ENCODE measurements at places on chromosomes 3 and 15. TPM values are rescaled to one million over a fixed set of nuclear protein-coding genes. Genes with fewer than 3 reads are reported as not detected.

TRIM42 gene
- not detected for polyA plus RNA-seq

CACNA2D3 gene
- not detected for polyA plus RNA-seq

HHATL gene
- not detected for polyA plus RNA-seq

RASGRF1 gene
- polyA plus RNA-seq: 0.11 TPM

CYP1A1 gene
- 13.1 TPM for polyA plus RNA-seq

DNA sequence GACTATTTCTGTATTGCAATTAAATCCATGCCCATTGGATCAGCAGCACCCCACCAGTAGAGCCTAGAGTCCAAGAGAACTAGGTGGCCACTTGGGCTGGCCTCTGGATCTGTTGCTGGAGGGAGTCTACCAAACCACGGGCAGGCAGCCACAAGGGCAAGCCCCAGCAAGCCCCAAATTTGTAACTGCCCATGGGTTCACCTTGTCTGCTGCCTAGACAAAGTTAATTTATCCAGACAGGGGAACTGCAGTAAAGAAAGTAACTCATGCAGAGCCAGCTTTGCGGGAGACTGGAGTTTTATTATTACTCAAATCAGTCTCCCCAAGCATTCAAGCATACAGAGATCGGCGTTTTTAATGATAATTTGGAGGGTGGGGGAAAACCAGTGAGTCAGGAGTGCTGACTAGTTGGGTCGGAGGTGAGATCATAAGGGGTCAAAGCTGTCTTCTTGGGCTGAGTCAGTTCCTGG, 74.0 kb upstream of the TERB2 start:
- DNase-seq: no peak

DNA sequence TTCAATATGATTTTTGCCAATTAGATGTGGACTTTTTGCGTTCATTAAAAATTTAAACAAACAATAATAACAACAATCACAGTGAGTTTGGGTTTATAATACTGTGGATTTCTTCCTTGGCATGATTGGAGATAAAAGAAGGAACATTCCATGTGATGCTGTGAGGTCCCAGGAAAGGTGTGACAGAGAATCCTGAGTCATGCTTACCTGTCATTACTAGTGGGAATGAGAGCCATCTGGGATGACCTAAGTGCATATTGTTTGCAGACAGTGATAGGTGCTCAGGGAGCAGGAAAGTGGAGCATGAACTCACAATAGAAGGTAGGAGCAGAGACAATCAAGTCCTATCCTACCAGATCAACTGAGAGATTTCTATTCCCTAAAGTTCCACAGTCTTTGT, 766.5 kb upstream of the CFAP20DC start:
- DNase-seq: no peak

DNA sequence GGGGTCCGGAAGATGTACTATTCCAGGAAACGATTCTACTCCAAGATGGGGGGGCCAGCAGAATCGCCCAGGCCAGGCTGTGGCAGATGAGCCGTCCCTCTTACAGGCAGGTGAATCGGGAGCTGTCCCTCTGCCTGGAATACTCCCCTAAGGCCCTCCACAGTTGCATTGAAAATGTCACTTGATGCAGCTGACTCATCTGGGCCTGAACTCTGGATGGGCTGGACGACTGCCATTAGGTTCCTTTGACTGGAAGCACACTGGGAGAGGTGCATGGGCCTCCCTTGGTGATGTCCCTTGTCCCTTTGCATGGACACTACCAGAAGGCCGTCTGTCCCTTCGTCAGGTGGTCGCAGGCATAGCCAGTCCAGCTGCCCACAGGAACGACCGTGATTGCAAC, 69.6 kb upstream of the HRH1 start:
- no peak for DNase-seq

DNA sequence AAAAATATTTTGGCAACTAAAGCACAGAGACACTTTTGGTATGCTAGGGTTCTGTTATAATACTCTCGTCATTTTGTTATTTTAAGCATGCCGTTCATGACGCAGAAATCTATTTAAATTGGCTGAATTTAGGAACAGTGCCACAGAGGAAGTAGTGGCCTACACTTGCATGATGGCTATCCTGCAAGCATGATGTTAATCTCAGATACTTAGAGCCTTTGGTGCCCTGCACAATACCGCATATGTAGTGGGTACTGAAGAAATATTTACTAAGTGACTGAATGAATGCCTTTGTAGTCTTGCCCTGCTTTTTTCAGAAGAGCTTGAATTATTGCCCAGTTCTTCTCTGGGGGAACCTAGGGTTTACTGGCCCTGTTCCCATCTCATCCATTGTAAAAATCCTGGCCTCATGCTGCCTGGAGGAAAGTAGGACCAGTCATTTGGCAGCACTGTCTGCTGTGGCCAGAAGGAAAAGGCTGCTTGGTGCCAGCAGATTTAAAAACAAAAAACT, 79.0 kb downstream of the SERPINI1 start:
- no peak for DNase-seq

DNA sequence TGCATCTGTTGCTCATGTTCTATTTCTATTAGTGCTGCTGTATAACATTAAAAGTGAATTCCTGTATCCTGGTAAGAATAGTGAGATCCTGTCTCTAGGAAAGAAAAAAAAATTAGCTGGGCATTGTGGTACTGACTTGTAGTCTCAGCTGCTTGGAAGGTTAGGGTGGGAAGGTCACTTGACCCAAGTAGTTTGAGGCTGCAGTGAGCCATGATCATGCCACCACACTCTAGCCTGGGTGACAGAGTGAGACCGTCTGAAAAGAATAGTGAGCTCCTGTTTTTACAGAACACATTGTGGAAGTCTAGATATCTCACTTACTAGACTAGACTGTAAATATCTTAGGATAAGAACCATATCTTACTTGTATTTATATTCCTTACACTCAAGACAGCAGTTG, 4.6 kb downstream of the ATP11B start:
- DNase-seq: no peak

- no peak for DNase-seq
Observed at GRCh38 chr3:59321881-59322540, 272.2 kb upstream of the CFAP20DC start.

DNA sequence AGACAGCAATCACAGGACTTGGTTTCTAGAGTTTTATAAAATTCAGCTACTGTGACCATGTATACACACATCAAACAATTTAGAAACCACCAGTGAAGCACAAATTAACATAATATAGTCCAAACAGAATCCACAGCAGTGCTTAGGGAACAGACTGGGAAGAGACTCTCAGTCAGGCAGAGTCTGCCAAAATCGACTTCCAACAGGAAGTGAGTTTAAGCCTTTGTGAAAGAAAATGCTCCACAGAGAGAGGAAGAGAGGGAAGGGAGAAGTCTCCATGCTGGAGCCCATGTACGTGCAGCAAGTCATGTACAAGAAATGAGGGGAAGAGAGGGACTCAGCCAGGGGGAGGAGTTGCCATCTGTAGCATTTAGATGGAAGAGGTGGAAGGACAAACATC, 172.6 kb downstream of the IL5RA start:
- no peak for DNase-seq

DNA sequence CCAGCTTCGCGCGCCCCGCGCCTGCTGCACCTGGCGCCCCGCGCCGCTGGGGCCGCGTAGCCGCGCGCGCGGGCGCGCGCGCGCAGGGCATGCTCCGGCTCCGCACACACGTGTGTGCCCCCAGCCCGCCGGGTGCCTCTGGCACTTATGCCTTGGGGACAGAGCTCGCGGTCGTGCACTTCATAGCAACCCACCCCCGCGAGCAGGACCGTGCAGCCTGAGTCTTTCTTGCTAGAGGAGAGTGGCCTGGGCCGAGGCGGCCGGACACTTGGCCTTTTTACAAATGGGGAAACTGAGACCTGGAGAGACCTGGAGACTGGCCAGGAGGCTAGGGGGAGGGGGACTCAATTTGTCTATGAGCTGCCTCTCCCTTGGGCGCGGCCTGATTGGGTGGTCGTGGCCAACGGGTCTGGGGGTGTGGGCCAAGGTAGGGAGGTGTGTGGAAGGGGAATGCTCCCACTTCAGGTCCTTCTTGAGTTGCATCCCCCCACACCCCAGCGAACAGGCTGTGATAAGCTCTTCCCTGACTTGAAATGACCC, 562 bp downstream of the NBEAL2 start:
- no peak for DNase-seq

- DNase-seq: no peak
Observed at GRCh38 chr3:45939341-45939771, 3.9 kb upstream of the CXCR6 start.

DNA sequence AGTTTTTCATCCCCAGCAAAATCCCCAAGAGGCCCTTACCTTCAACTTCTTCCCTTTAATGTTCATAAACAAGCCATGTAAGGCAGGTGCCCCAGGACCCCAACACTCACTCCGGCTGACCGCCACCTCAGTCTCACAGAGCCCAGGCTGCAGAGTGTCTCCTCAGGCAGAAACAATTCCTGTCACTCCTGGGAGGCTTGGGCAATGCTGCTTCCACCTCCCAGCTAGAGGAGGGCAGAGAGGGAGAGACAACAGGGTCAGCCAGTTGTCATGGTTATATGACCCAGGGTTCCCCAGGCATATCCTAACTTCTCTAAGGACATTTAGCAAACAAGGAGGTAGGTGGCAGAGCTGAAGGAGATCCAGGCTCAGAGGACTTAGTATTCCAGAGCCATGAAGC, at the start of gene PLIN1:
Gene PLIN1, minus strand, starts transcription at position 156 of the 400 bp plus-strand sequence. CDS start 1,878 bp downstream, outside the sequence.
- DNase-seq: no peak

DNA sequence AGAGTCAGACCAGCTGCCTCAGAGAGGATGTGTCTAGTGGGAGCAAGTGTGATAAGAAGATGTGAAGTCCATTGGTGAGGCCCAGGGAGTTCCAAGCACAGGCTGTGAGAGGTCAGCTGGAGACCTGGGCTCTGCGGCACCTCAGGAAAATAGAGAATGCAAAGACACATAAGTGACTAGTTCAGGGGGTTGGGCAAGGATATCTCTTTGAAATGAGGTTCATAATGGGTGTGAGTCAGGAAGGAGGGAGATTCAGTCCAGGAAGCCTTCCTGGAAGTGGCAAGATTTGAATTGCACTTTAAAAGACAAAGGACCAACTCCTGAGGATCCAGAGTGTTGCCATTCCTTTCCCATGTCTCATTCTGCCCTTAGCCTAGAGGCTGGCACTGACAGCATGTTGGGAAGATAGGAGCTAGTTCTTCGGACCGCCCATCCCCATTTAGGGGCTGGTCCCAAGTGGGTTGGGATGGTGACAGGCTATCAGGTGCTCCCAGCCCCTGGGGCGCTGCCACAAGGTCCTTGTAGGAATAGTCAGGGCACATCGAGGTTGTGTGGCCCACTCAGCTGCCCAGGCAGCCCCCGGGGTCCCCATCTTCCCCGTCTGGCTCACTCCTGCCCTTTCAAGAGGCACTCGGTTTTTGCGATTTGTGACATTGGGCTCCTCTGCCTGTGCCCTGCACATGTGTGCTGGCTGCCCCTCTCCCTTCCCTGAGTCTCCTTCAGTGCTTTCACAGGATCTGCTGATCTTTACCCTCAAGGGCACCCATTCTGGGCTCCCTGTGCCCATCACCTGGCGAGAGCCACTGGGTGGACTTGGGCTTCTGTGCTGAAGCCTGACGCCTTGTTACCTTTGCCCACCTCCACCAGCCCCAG, 23.7 kb downstream of the ESYT3 start:
- DNase-seq: no peak

- peak; percentile 63 for DNase-seq
Observed at GRCh38 chr3:169118666-169119370, 544.7 kb downstream of the MECOM start.

DNA sequence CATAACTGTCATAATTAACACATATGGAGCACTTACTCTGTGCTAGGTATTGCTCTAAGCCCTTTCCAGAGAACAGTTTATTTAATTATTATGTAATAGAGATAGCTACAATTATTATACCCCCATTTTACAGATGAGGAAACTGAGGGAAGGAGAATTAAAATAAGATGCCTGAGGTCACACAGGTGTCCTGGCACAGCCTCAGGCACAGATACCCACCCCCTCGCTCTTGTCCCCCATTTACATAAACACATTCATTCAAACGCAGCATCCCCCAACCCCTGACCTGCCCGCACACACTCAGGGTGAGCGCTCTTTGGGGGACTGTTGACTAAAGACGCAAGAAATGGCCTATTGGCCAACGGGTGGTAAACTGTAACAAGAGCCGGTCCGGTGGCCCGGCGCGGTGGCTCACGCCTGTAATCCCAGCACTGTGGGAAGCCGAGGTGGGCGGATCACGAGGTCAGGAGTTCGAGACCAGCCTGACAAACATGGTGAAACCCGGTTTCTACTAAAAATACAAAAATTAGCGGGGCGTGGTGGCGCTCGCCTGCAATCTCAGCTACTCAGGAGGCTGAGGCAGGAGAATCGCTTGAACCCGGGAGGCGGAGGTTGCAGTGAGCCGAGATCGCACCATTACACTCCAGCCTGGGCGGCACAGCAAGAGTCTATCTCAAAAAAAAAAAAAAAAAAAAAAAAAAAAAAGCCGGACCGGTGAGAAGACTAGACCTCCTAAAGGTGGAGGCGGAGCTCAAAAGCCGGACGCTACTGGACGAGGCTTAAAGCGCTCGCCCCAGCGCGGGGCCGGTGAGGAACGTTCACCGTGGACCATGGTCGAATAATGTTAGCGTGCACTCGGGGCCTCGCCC, 1.9 kb upstream of the ISL2 start:
- DNase-seq: no peak

DNA sequence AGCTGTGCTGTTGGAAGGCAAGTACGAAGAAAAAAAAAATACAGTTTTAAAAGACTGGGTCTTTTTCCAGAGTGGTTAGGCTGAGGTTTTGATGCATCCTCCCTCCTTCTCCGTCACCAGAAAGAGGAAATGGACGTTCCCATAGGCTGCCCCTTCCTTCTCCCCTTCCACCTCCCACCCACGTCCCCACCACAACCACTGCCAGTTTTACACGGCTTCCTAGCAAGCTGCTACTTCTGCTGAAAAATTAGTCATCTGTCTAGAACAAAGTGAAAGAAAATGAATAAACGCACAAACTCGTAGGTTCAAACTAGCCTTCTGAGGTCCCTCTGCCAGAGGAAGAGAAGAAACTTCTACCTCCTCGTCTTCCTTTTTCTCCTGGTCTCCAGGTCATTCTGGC, 71.6 kb upstream of the RPL35A start:
- no peak for DNase-seq

- DNase-seq: no peak
Observed at GRCh38 chr3:31057891-31058290, 163.4 kb upstream of the GADL1 start.
